Eye (tissue), 1 donor: ENCODE measurements at places on chromosomes 1 and 21.

DNA sequence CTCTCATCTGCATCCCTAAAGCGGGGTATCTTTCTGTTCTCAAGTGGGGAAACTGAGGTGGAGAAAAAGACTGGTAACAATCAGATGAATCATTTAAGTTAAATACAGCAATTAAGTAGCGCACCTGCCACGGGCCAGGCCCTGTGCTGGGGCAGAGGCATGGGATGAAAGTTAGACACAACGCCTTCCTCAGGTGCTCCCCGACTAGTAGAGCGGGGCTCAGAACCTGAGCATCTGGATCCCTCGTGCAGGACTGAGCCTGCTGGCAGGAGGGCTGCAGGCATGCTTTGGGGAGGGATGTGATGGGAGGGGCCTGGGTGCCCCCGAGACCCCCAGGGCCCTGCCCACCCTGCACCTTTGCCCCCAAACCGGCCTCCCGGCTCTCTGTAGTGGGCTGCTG, 14.9 kb upstream of the KCNC4 start:
- DNase-seq, result no peak

DNA sequence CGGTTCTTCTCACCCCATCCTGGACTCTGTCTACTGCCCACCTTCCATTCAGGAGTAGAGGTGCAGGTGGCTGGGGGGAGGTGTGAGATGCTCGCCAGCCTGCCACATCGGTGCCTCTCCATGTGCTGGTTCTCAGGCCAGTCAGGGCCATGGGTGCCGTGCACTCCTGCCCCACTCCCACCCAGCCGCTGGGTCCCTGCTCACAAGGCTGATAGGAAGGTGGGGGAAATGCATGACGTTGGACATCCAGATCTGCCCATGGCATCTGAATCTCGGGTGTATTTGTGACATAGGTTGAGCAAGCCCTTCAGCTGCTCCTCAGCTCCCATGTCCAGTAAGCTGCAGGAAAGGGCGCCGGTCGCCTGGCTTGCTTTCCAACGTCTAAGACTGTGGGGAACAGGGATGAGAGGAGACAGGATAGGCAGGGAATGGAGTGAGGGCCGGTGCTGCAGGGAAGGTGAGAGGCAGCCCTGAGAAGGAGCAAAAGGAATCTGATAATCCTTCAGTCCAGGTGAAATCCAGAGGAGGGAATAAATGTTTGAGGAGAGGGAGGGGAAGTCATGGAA, 11.8 kb downstream of the S100A7A start:
- no peak for DNase-seq

GRCh38 chr1:2801046-2801445, 447 bp downstream of the TTC34 start:
- no peak for DNase-seq

DNA sequence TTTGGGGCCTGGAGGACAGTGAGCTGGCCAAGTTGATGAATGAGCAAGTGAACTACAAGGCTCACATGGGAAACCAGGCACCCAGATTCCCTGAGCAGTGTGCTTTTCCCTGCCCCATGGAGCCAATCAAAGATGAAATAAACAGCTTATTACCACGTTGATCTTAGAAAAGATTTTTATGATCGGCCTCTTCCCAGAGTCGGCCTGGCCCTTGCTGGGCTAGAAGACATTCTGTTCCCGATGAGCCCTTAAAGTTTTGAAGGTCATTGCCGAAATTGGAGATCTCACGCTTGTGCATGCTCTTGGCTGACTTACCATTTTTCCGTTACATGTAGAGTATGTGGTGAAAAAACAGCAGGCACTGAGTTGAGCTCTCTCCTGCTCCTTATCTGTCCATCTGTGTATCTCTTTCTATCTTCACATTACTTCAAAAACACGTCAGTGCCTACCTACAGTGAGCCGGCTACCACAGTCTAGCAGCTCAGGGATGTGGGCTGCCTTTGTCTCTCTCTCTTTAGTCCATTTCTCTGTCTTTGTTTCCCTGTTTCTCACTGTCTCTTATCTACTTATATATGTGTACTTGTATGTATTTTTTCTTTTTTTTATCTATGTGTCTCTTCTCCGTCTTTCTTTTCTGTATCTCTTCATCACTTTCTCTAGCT, 248.8 kb upstream of the USP24 start:
- DNase-seq, result no peak

DNA sequence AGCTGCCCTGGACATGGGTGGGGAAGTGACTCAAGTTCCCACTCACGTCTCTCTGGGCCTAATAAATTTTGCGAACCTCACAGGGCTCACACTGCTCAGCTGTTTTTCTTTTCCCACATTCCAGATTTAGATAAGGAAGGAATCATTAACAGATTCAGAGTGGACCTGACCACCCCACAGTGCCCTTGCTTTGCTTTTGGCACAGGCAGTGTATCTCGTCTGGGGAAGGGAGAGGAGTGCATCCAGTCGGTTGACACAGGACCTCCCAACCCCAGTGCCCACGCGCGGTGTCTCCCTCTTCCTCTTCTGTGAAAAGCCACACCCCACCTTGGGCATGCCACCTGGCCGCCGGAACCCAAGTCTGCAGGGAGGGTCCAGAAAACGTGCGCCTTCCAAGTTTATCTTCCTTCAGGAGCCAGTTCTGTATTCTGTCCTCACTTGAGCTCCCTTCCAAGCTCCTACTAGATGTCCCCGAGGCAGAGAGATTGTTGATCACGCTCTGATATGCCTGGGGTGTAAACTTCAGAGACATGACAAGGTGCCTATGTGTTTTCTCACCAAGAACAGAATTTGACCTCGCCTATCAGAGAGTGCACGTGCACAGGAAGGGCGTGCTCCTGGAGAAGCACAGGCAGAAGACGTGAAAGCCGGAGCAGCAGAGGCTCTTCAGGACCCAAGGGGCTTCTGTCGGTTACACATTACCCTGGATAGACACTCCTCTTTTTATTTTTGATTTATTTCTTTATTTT, 9.5 kb upstream of the SLC2A5 start:
- no peak for DNase-seq

DNA sequence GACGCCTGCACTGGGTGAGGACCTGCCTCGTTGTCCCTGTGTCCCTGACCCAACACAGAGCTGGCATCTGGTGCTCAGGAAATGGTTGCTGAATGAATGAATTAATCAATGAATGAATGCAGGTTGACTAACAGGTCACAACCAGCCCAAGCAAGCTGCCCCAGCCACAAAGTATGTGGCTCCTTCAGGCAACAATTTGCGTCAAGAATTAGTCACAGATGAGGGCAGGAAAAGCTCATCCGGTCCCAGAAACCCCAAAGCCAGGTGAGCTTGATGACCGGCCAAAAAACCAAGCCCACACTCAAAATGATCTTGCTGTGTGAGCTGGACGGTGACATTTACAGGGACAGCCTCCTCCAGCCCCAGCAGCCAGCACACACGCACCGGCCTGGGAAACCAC, 40.6 kb upstream of the GPR153 start:
- DNase-seq, result no peak

- DNase-seq, result peak; percentile 18
These were observed 20.4 kb downstream of the OLFML2B start for GRCh38 chr1:162003061-162003829.

DNA sequence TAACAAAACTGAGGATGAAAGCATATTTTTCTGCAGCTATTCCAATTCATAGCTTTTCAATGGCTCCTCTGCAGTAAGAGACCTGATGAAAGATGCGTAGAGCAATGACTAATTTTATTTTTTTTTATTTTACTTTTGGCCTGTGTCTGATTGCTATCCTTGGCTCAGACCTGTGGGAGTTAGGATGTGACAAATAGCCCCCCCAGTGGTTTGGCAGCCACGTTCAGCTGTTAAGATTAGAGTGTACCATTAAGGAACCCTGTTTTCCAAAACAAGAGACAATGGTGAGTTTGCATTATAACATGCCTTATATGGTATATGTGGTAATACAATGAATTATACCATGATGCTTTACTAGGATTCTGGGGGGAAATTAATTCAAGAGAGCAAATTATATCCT, 264.7 kb downstream of the CACNA1E start:
- no peak for DNase-seq

DNA sequence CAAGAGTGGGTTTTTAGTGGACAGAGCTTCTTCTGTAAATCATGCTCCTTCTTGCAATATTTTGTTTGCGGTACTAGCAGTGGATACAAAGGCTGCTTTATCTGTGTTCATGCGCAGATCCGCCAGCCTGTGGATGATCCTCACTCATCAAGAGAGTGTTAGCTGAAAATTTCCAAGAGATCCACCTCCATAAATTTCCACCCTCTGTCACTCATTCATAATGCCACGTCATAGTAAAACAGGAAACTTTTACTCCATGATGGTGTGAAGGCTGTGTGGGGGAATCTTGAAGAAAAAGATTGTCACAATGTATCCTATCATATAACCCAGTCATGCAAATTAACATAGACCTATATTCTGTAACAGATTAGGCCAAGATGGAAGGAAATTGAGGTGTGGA, 4.4 kb upstream of the MAPKAPK2 start:
- no peak for DNase-seq

DNA sequence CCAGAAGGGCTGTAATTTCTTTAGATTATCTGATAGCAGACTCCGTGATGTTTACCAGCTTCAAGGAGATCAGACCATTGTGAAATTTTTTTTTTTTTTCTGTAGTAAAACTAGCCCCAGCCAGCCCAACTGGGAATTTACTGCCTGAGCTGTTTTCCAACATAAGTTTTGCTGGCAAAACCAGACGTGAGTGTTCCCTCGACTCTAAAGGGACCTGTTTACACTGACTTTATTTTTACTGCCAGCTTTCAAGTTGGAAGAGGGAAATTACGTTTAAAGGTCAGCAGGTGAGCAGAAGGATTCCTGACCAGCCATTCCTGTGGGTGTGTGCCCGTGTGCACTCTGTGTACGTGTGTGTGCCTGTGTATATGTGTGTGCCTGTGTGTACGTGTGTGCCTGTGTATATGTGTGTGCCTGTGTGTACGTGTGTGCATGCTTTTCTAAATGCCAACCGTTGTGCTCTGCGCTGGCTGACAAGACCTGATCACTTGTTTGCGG, 374 bp downstream of the MAB21L3 start:
- no peak for DNase-seq

GRCh38 chr1:14841456-14841855, 243.0 kb downstream of the KAZN start:
- no peak for DNase-seq

GRCh38 chr1:170306513-170306910, 160.8 kb downstream of the NTMT2 start:
- DNase-seq, result no peak

DNA sequence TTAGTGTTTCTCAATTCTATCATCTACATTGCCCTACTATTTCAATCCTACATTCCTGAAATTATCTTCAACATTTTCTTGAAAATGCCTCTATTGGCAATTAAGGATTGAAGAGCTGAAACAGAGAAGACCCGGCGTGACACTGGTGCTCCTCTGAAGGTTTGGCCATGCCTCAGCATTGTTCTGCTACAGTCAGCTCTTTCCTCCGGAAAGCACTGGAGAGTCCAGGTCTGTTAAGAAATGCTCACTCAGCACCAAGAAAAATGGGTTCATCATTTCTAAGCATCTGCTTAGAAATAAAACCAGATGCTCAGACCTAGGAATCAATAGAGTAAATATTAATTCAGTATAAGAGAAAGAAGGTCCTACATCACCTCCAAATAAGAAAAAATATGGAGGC, 58.8 kb downstream of the WARS2 start:
- no peak for DNase-seq

GRCh38 chr1:157542676-157543075, 9.6 kb downstream of the FCRL5 start:
- peak; percentile 12 for DNase-seq

DNA sequence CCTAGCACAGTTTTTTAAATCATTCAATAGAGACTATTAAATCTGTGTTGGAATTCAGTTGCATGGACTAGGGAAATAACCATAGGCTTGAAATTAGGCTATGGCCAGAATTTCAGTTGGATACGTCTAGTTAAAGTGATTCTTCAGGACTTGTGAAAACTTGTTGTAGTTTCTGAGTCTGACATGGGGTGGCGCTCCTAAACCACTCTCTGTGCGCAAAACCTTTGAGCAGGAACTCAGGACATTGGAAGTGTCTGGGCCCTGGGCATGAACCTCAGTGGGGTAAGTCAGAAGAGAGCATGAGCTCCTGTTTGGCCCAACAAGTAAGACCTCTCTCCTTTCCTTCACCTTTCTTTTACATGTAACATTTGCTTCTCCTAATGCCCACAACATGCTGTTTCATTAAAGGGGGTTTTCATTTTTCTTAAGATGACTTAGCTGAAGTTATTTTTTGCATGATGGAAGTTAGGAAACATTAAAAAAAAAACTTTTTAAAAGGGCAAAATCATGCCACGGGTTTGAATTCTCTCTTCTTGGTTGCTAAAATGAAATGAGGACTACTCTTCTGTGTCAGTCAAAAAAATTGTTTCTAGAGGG, 17.1 kb upstream of the CCDC190 start:
- peak; percentile 83 for DNase-seq

DNA sequence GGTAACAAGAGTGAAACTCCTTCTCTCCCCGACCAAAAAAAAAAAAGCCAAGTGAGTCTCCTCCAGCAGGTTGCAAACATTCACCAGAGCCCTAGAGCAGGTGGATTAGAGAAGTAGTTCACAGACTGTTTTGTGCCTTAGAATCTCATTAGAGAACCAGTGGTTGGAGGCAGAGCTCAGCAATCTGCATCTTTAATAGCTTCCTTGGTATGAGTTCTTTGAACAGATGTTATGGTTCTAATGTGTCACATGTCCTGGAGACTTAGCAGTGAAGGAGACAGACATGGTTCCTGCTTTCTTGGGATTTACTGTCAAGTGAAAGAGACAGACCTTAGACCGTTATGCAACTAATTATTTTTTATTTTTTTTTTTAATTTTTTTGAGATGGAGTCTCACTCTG, 26.8 kb downstream of the SESN2 start:
- no peak for DNase-seq

- DNase-seq, result peak; percentile 72
These were observed 10.9 kb downstream of the WNT4 start for GRCh38 chr1:22131875-22132486.

DNA sequence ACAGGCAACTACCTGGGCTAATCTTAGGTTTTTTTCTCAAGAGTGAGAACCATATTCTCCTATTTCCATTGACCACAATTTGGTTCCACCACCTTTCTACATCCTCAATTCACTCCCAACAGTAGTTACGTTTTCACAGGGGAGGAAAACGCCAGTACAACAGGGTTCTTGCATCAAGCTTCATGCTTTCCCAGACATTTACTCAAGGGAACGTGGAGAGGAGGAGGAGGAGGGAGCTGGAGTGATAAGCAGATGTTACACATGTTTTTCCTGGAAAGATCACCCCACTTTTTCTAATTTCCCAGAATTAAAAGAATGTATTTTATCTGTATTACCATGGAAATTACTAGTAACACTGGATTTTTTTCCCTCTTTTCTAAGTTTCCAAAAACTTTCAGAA, 58.3 kb downstream of the RGS5 start:
- no peak for DNase-seq

GRCh38 chr1:207988326-207989165, 77.6 kb upstream of the CD34 start:
- no peak for DNase-seq

GRCh38 chr1:77126307-77126706, 92.9 kb downstream of the PIGK start:
- peak; percentile 90 for DNase-seq
